ENCODE measurements at places on chromosomes 7 and 10.
A peak's percentile ranks its signal among the peaks of the same experiment; 100 is the strongest.

- DNase-seq, result no peak
Observed at GRCh38 chr7:107090457-107090856, 46.0 kb downstream of the PRKAR2B start.

GRCh38 chr7:87599336-87599735, 1.3 kb downstream of the ABCB1 start:
- DNase-seq, result no peak

DNA sequence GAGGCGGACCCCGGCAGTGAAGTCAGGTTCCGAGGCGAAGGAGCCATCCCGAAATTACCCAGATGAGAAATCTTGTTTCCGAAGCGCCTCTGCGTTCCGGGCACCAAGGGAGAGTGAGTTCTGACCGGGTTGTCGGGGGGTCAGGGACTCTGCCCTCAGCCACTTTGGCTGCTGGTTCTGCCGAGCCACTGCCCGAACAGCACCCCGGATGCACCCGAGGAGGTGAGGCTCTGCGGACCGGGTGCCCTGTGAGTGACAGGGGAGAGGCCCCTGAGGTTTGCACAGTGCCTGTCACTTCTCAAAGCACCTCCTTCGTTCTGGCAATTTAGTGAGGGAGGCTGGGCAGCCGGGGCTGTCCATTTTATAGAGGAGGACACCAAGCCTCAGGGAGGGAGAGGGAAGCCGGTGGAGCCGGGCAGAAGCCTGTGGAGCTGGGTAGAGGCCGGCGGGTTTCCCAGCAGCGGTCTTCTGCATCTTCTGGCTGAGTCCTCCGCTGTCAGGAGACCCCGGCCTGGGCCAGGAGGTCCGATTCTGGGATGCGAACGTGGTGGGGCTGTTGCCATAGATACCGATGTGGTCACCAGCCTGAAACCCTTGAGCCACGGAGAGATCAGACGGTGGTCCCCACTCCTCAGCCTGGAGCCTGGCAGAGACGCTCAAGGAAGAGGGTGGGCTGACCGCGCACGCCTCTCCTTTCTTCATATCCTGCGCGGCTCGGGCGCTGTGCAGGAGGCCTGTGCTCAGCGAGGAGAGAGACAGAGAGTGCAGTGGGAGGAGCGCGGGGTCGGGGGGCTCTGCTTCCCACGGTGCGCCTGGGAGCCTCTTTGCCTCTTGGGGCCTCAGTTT, 18.9 kb upstream of the SHH start:
- no peak for DNase-seq

GRCh38 chr10:48981310-48981907, 41.8 kb upstream of the LRRC18 start:
- peak; percentile 56 for DNase-seq

DNA sequence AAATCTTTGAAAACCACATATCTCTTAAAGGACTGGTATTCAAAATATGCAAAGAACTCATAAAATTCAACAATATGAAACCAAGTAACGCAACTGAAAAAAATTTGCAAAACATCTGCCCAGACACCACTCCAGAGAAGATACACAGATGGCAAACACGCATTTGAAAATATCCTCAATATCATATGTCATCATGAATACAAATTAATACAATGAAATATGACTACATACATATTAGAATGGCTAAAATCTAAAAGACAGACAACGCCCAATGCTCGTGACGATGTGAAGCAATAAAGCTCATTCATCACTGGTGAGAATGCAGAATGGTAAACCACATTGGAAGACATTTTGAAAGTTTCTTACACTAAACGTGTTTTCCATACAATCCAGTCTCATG, 770.1 kb upstream of the CELF2 start:
- no peak for DNase-seq

DNA sequence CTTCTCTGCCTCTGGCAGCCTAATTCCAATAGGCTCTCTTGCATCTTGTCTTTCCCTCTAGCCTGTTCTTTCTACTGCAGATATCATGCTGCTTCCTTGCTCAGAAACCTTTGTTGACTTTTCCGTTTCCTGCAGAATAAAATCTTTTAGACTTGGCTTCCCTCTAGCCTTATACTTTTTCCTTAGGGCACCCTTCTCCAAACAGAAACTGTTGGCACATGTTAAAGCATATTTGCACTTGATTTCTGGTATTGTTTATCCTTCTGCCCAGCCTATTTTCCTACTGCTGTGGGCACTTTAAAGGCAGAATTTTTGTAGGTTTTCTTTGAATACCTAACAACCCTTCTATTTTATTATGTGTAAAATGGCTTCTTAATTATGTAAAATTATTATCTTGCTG, 4.6 kb downstream of the GNAI1 start:
- DNase-seq, result no peak

- no peak for DNase-seq
Observed at GRCh38 chr10:50044941-50045664, 22.7 kb upstream of the WASHC2A start.

DNA sequence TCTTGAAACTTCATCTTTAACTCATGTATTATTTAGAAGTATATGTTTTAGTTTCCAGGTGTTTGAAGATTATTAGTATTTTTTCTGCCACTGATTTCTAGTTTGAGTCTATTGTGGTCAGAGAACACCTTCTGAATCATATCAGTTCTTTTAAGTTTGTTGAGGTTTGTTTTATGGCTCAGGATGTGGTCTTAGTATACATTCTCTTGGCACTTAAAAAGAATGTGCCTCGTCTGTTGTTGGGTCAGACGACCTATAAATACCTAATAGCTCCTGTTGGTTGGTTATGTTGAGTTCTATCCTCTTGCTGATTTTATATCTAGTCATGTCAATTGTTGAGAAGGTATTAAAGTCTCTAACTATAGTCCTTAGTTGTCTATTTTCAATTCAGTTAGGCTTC, 15.9 kb downstream of the TDRD1 start:
- DNase-seq, result no peak

DNA sequence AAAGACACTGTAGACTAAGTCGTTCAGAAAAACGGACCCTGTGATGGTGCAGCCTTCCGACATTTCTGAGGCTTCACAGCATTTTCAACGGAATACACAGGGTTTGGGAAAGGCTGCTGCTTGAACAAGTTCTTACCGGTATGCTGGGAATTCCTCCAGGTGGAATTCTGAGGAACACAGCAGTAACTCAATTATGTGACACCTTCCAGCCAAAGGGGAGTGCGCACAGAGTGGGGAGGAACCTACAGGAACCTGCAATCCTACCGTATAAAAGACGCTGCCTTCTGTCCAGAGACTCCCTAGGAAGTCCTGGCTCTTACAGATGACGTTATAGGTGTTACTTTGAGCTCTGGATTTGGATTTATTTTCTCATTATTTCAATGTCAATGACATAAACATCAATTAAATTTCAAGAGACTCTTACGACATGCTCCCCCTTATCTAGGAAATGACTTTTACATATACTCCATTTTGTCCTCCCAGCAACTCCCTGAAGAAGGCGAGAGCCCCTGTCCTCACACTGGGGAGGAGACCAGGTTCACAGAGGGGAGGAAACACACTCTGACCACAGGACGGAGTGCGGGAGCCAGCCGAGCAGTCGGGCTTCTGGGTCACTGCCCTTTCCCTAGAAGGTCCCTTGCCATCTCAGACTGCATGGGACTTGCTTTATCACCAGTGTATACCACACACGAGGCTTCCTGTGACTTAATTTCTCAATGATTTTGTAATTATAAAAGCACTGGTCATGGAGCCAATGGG, 27.9 kb downstream of the VIPR2 start:
- DNase-seq, result no peak

DNA sequence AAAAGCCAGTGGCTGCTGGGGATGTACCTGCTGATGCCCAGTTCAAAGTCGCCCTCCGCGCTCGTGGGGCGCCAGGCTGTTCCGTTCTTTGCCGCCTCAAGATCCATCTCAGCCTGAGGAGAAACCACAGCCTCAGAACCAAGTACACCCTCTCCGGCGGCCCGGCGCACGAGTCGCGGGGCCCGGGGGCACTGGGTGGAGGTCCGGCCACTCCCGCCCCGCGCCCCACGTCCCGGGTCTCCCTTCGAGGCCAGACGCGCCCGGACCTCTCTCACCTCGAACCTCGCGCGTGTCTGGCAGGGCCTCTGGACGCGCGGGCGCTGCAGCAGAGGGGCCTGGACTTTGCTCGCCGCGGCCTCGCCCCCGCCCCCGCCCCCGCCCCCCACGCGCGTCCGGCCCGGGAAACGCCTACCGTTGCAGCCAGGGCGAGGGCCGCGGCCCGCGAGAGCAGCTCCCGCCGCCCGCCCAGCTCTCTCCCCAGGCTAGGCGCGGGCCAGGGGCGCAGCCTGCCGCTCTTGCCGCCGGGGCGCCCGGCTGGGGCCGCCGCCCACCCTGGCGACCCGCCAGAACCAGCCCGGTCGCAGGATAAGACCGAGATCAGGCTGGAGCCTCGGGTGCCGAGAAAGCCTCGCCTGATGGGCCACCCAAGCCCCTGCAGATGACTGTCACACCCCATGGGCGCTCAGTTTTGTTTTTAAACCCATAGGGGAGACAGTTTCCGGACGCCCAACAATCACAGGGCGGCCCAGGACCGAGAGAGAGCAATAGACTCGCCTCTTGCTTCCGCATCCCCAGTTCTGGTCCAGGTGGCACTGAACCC, at the start of gene ABCB4:
Gene ABCB4 (minus strand): TSS at position 322 of the 820 bp plus-strand sequence. CDS start 215 bp downstream, at position 107.
- no peak for DNase-seq

DNA sequence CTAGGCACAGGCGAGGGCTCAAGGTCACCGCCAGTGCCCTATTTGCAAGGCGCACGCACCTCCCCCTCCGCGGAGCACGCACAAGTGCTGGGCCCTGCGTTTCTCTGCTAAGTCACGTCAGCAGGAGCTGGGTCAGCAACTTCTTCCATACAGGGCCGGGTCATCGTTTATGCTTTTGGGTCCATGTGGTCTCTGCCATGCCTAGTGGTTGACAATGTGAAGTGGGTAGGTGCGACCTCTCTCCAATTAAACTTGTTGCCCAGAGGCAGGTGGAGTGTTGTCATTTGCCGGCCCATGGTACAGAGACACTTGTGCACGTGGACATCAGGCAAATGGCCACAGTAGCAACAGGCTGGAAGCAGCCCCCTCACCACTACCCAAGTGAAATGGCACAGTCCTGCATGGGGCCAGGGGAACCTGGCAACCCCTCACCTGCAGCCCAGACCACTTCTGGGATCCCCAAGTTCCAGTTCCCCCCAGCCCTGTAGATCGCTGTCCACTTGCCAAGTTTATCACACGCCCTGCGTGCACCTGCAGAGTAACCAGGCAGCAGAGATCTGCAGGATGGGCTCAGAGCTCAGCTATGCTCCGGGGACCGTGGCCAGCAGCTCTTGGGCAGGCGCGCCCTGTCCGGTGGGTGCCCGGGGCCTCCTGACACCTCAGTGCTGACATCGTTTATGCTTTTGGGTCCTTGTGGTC, 86.1 kb upstream of the PPP2R2D start:
- DNase-seq, result no peak

DNA sequence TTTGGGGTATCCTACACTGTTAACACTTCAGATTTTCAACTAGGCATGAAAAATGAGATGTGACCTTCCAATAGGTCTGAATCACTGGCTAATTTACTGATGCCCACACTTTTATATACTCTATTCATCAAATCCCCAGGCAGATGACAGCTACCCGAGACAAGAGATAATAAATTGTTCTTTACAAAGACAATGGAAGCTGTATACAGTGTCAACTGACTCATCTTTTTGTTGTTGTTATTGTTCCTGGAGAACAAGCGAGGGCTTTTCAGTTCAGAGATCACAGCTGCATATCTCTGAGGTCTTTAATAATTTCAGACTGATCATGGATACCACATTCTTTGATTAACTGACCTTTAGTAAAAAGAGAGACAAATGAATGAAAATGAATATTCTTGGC, 228.9 kb downstream of the SDHAF3 start:
- no peak for DNase-seq

- no peak for DNase-seq
Observed at GRCh38 chr10:9419757-9420156, 1365.3 kb downstream of the GATA3 start.

GRCh38 chr7:77685233-77685632, 11.0 kb upstream of the RSBN1L start:
- no peak for DNase-seq

- DNase-seq, result no peak
Observed at GRCh38 chr7:43583424-43584194, 701 bp downstream of the STK17A start.

DNA sequence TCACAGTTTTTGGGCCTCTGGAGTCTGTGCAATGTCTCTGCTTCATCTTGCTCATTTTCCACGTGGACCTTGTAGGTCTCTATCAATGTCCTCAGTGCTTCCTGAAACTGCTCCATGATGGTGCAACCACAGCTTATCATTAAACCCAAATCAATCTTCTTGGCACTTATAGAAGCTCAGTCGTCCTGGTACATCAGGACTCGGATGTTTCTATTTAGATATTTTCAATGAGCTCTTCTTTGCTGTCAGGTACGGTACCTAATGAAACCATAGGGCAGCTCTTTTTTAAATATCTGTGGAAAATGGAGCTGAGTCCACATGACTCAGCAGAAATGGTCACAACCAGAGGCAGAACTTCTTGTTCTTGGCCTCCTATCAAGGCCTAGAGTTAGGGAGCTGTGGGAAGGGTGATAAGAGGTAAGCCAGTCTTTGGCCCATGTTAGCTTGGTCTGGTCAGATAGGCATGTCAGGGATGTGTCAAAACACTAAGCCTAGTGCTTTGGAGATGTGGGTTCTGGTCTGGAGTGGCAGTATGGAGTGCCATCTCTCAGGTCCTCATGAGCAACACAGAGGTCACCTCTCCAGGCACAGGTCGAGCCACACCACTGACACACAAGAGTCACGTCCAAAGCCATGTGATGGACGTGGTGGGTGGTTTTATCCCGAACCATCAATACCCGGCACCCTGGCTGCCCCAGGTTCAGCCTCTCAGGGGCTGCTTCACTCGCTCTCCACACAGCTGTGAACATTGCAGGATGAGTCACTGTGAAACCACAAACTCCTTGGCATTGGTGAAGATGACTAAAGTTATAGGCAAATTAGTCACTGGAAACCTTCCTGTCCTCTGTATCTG, 87.0 kb downstream of the TBXAS1 start:
- no peak for DNase-seq

DNA sequence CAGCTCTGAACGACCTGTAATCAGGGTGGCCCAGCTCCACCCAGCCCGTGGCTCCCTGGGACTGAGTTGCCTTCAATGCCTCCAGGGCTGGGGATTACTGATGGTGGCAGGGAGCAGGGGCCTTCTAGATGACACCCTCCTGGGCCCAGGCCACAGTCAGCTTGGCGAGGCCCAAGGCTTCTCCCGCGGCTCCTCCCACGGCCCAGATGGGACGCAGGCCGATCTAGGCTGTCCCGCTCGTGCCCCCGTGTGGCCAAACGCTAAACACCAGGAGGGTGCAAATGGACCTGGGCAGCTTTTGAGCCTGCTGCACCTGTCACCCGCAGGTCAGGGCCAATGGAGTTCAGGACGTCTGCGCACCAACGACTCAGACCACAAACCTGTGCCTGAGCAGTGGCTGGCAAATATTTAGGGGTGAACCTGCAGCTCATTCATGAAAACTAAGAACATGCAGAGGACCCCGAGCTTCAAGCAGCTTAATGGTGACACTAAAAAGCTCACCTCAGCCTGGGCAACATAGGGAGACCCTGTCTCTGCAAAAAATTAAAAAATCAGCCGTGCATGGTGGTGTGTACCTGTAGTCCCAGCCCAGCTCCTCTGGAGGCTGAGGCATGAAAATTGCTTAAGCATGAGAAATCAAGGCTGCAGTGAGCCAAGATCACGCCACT, 43.2 kb downstream of the ASB13 start:
- peak; percentile 33 for DNase-seq
